ENCODE measurements at places on chromosomes 16 and 17.
A peak's percentile ranks its signal among the peaks of the same experiment; 100 is the strongest.

- DNase-seq, result no peak
Measured at GRCh38 chr16:27284865-27285675, 16.5 kb upstream of the NSMCE1 start.

DNA sequence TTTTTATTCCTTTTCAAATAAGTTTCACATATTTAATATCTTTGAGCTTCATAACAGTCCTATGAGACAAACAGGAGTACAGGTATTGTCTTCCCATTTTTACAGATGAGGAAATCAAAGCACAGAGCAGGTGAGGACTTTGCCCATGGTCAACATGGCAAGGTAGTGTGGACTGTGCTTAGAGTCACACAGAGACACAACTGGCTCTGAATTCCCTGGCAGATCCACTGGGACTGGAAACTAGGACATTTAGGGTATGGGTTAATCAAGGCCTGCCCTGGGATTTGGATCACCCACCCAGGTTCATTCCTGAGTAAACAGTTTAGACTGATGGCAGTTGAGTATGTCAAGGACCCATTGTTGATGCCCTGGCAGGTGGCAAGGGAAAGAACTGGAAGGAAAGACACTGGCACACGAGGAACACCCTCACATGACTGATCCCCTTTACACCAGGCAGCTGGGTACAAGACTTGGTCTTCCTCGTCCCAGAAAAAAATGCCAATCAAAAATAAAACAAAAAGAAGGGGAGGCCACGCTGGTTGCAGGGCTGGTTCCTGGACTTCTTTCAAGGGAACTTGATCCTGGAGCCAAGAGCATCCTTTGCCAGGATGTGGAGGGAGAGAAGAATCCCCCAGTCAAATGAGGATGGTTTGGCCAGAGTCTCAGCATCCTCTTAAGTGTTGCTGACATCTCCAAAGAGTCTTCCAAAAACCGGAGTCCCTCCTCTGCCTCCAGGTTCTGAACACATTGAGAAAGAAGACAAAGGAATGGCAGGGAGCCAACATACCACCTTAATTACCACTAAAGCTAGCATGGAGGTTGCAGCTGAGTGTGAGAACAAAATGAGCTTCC lies 34.9 kb downstream of the CHD9 start:
- peak; percentile 30 for DNase-seq

GRCh38 chr16:82954224-82954929 lies 327.6 kb downstream of the CDH13 start:
- no peak for DNase-seq

DNA sequence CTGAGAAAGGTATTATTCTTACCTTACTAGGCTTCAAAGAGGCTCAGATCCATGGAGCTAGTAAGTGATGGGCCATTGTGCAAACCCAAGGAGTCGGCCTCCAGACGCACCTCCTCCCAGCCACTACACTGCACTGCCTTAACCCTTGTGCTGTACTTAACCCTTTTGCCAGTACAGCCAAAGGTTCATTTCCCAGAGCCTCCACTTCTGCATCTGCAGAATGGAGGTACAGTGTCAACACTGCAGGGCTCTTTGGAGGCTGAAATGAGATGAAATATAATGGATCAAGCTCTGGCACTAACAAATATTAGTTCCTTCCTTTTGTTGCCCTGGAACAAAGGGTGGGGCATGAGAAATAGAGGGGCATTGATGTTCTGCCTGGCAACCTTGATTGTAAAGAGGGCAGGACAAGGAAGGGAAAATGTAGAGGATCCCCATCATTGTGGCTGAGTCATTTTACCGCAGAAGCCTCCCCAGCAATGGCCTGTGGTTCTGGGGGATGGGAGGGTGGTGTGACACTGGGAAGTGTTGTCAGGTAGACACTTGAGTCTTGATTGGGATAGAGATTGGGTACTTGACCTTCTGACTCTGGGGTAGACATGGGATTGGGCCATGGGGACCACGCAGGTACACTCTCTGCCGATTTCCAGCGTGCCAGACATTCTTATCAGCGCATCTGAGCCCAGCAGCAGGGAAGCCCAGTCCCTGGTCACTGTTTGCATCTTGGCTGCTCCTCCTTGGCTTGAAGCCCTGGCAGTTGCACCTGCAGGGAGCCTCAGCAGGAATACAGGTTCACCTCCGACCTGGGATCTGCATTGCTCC lies 84.0 kb downstream of the MSI2 start:
- no peak for DNase-seq

DNA sequence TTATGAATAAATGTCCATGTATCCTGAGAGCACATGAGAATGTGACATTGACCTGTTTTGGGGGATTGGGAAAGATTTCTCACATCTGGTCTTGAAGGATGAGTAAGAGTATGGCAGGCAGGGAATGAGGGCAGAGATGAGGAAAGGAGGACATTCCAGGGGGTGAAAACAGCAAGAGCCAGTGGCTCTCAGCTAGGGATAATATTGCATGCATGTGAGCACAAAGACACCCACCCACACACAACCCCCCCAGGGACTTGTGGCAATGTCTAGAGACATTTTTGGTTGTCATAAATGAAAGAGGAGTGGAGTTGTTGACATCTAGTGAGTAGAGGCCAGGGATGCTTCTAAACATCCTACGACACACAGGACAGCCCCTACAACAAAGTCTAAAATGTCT lies 6.0 kb downstream of the MYO1D start:
- no peak for DNase-seq

DNA sequence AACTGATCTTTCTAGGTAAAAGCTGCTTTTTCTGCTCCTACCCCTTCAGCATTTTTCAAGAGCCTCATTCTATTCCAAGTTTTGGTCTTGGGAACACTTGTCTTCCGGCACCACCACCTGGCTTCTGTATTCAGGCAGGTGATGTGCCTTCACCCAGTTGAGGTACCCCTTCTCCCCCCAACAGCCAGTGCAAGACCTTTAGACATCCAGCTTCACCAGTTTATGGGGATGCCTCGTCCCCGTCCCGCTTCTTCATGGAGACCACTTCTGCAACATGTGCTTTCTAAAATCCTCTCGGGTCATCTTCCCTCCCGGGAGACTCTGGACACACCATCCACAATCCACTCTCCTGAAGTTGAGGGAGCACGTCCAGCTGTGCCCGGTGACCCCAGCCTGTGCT lies 69.9 kb downstream of the SRCIN1 start:
- DNase-seq, result no peak

Measured in head of caudate nucleus (tissue), 42 donors.